Right atrium auricular region (tissue), 2 donors: ENCODE measurements at places on chromosomes 2 and 18. TPM values are rescaled to one million over a fixed set of nuclear protein-coding genes. Genes with fewer than 3 reads are reported as not detected.

Gene PTMA
- total RNA-seq: 430 TPM

Gene RBKS
- 1.6 TPM for total RNA-seq

Gene ASAP2
- total RNA-seq: 13.2 TPM

Gene LIPG
- total RNA-seq: 0.93 TPM

Gene DYNC1I2
- 67.8 TPM for total RNA-seq

Gene POTEI
- 3.2 TPM for total RNA-seq

Gene CFC1
- total RNA-seq: not detected

Gene ITGA6
- 31.2 TPM for total RNA-seq

Gene MC5R
- not detected for total RNA-seq

Gene POMC
- 12.6 TPM for total RNA-seq

Gene HOXD8
- total RNA-seq: 1.1 TPM

Gene CREG2
- total RNA-seq: not detected

Gene B4GALT6
- 3.4 TPM for total RNA-seq

Gene NPHP1
- total RNA-seq: 3.1 TPM

Gene AFF3
- total RNA-seq: 16.2 TPM

Gene LOXHD1
- total RNA-seq: 0.11 TPM

Gene DNAH7
- total RNA-seq: 0.52 TPM

Gene MC2R
- not detected for total RNA-seq

Gene DOK6
- total RNA-seq: 5.7 TPM

Gene LHCGR
- total RNA-seq: not detected

Gene ZNF2
- 3.5 TPM for total RNA-seq

Gene AQP12A
- not detected for total RNA-seq

Gene SEPTIN10
- 47.0 TPM for total RNA-seq

Gene SERPINB12
- not detected for total RNA-seq

Gene MTHFD2
- total RNA-seq: 15.8 TPM

Gene KCNS3
- total RNA-seq: 13.7 TPM

Gene SFT2D3
- total RNA-seq: 5.9 TPM

Gene SLC16A14
- 2.3 TPM for total RNA-seq

Gene UGT1A5
- not detected for total RNA-seq

Gene CPS1
- 2.2 TPM for total RNA-seq

Gene IL1RL1
- 65.3 TPM for total RNA-seq

Gene UPP2
- total RNA-seq: not detected

Gene EN1
- total RNA-seq: not detected

Gene DCDC2C
- not detected for total RNA-seq

Gene KIF5C
- 2.2 TPM for total RNA-seq

Gene VWC2L
- total RNA-seq: not detected

Gene M1AP
- 10.3 TPM for total RNA-seq

Gene NR4A2
- 8.9 TPM for total RNA-seq

Gene FAP
- total RNA-seq: 0.71 TPM

Gene SULT1C3
- not detected for total RNA-seq

Gene LMAN1
- total RNA-seq: 69.0 TPM

Gene MATN3
- not detected for total RNA-seq

Gene UBXN4
- 37.5 TPM for total RNA-seq

Gene MYOM1
- 357 TPM for total RNA-seq
